Erythroblast (primary cell): ENCODE measurements at places on chromosomes 6 and 20.
A peak's percentile ranks its signal among the peaks of the same experiment; 100 is the strongest.

- no peak for DNase-seq
These were observed 175.3 kb upstream of the KCNG1 start for GRCh38 chr20:51198238-51198637.

DNA sequence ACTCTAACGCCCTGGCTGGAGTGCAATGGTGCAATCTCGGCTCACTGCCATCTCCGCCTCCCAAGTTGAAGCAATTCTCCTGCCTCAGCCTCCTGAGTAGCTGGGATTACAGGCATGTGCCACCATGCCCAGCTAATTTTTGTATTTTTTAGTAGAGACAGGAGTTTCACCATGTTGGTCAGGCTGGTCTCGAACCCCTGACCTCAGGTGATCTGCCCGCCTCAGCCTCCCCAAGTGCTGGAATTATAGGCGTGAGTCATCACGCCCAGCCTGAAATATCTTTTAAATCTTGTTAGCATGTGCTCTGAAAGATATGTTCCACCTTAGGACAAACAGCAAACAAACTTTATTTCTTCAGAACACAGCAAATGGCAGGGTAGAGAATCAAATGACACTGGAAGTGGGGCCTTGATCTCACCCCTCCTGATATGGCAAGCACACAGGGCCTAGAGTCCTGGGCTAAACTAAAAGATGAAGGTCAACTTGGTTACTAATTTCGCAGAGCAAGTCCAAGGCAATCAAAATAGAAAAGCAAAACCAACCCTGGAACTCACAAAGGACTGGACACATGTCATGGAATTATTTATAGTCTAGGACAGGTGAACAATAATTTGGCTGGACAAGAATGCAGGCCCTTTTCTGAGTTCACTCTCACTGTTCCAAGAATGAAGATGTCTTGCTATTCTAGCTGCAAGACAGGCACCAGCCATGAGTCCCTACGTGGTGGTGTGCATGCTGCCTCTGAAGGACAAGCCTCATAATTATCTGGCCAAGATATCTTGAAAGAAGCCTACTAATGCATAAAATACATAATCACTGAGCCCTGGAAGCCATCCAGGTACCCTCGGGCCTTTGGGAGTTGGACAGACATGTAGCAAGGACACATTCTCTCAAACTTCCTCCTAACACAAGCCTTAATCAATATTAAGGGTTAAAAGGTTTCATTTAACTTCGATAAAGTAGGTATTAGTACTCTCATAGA lies 35.6 kb downstream of the B4GALT5 start:
- DNase-seq, result peak; percentile 75

GRCh38 chr6:43310134-43310533 lies 1.5 kb upstream of the CRIP3 start:
- no peak for DNase-seq

DNA sequence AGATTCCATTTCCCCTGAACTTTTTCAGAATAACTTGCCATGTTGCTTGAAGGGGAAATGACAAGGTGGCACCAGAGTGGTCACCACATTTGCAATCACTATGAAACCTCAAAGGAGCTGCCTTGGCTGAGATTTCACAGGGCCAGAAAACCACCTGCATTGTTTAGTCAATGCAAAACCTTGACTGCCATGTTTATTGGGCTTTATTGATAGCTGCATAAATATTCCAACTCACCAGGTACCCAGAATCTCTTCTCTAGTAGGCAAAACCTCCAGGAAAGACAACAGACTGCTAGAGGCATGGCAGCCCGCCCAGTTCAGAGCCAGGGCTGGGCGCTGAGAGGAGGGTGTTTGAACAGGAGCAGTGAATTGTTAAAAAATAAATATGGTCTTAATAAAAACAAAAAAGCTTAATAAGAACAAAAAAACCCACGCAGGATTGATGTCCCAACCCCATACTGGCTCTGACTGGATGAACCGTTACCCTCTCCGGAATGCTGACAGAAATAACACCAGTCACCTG lies 375.6 kb downstream of the ZFAND3 start:
- no peak for DNase-seq
